Upper lobe of left lung (tissue), 6 donors: ENCODE measurements at places on chromosomes 1 and 21.

- DNase-seq: peak; percentile 39
These were observed 20.8 kb upstream of the IL10 start for GRCh38 chr1:206792939-206793607.

GRCh38 chr1:11858968-11859871 is 475 bp upstream of the NPPB start:
- peak; percentile 94 for DNase-seq

DNA sequence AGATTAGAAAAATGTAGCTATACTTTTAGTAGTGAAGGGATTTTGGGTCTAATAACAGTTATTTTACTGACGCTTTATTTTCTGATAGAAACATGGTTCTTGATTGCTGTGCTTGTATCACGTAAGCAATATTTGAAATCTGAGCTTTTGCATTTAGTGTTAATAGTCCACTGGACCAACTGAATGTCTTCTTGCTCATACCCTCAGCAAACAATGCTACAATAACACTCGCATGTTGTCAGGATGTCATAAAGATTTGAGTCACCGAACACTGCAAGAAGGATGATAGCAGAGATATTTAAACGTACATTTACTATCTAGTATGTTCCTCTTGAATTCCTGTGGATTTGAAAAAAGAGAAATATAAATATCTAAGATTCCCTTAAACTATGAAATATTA is 7.5 kb downstream of the DYRK1A start:
- DNase-seq: no peak

DNA sequence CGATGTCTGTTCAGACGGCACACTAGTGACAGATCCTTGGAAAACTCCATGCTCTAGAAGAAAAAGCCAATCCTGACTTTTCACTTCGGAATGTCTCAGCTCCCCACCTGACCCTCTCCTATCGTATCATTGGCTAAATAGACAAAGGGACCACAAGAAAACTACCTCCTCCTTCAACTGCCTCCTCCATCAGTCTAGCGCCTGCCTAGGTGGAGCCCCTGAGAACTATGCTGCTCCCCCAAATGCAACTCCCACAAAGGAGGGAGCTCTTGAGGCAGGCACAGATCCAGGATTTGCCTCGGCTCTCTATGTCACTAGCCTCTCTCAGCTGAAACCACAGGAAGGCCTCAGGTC is 148.4 kb downstream of the TOMM20 start:
- no peak for DNase-seq

GRCh38 chr1:61724506-61724812 is 482 bp downstream of the TM2D1 start:
- no peak for DNase-seq

- DNase-seq: no peak
These were observed 10.3 kb upstream of the VWA5B1 start for GRCh38 chr1:20280341-20280740.

DNA sequence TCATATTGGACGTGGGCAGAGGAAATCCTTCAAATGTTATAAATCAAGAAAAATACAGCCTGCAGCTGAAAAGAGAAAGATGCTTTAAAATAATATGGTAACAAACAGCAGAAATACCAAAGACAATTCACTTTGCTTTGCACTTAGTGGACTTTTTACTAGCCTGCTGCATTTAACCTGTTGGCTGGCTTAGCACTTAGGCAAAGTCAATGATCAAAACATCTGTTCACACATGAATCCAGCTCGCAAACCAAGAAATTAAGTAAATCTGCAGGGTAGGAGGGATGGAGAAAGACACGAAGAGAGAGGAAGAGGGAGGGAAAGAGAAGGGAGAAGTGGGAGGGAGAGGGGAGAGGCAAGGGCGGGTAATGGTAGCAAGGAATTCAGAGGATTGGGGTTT is 103.6 kb upstream of the RAB4A start:
- no peak for DNase-seq

GRCh38 chr1:111786669-111787207 is 31.0 kb downstream of the DDX20 start:
- DNase-seq: no peak

GRCh38 chr1:189538271-189538670 is 939.4 kb downstream of the BRINP3 start:
- no peak for DNase-seq

DNA sequence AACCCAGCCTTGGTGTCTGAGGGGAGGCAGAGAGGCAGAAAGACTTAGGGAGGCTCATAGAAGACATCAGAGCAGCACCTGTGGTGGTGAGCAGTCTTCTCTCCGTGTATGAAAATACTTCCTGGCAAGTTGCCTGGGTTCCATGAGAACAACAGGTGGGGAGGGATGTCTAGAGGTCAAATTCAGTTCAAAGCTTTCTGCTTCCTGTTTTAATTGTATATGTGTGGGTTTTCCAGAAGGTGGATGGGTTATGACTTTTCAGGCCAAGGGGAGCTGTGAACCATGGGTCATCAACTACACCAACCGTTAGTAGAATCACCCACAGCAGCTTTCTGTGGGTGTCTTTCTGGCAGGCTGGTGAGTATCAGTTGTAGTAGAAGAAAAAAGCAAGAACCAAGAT is 4.1 kb upstream of the FCRL2 start:
- no peak for DNase-seq

DNA sequence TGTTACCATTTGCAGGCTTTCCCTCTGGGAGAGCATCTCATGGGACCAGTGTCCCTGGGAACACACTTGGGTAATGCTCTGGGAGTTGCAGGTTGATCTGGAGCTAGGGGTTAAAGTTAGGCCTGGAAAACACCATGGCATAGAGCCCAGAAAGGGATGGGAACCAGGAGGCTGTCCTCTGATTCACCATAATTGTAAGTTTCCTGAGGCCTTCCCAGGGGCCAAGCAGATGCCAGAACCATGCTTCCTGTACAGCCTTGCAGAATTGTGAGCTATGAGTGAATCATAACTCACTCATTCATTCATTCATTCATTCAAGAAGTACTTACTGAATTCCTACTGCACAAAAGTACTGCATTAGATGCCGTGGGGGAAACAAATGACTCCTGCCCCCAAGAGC is 50.0 kb downstream of the LACTBL1 start:
- no peak for DNase-seq

GRCh38 chr1:24801176-24801575 is 55.9 kb downstream of the CLIC4 start:
- no peak for DNase-seq

DNA sequence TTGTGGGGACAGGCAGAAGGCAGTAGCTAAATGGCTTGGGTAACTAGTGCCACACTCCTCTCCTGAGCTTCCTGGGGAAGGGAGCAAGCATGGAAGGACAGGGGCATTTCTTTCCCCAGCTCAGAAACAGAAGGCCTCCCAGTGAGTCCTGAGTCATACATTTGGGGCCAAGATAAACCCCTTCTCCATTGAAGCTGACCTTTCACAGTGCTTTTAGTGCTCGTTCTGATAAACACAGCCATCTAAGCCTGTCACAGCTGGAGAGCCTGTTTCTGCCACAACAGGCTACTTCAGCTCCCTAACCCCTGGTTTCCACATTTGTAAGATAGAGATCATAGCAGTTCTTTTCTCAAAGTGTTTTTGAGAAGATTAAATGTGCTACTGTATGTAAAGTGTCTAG is 374.0 kb downstream of the LMX1A start:
- DNase-seq: no peak

DNA sequence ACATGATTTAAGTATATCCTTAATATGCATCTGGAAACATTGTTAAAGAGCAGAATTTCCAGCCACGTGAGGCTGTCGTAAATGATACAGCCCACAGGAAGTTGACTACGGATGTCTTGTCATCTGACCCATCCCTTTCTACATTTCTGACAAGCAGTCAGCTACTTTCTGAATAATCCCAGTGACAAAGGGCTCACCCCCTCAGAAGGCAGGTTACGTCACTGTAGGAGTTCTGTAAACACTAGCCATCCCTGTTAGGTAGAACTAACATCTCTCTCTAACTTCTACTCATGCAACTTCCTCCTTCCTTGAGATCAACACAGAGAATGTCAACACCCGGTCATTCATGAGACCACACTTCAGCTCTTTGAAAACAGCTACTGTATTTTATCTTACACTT is 259.2 kb downstream of the GREM2 start:
- no peak for DNase-seq

DNA sequence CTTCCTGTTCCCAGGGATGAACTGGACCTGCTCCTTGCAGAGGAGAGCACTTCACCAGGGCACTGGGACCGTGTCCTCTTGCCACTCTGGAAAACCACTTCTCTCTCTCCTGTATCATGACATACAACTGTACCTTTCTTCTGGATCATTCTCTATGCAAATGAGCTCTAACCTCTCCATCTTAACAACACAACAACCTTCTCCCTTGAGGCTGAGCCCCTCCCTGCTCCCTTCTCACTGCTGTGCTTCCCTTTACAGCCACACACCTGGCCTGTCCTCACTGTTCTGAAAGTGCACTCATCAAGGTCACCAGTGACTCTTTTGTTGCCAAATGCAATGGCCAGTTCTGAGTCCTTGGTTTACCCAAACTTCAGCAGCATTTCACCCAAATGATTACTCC is 54.5 kb upstream of the MRPS6 start:
- no peak for DNase-seq

GRCh38 chr1:167821969-167822685 is 91.8 kb downstream of the ADCY10 start:
- DNase-seq: no peak
